ENCODE measurements at places on chromosomes 5 and 9.

DNA sequence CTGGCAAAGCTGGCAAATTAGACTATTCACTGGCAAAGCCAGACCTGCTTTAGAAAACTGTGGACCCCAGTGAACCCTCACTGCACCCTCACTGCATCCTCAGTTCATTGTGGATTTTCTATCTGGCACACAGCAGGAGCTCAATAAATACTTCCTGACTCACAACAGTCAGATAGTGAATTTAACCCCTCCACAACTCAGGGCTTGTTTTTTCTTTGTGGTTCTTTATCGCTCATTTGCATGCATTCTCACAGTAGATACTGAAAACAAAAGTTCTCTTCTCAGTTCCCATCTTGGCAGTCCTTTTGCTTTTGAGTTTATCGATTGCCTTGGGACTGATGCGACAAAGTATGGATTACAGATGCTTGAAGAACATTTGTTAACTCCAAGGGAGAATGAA is 99.8 kb downstream of the ACTL7B start:
- DNase-seq = no peak

GRCh38 chr5:68329554-68330255 is 114.1 kb downstream of the PIK3R1 start:
- no peak for DNase-seq

DNA sequence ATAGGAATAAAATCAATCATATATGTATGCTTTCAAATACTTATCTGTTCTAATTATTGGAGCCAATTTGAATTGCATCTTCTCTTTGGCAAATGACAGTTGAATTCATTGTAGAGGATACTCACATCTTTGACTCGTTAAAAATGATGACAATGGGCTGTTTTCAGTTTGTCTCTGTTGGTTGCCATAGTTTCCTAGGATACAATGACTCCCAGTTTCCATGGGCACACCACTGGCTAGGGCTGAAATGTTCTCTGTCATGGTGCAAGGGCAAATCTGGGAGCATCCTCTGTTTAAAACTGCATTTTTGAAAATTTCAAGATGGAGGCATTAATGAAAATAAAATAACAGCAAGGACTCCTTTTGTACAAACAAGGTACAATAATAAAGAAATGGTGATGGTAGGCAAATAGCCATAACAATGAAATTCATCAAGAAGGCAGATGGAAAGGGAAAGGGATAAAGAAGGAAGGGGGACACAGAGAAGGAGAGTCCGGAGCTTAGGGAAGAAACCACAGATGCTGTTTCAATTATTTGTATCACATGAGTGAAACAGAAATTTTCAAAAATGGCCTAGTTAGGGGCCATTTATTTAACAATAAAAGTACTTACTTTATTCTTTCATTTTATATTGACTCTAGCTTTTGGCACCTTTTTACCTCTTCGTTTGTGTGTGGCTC is 378.8 kb upstream of the SEMA6A start:
- DNase-seq = no peak

DNA sequence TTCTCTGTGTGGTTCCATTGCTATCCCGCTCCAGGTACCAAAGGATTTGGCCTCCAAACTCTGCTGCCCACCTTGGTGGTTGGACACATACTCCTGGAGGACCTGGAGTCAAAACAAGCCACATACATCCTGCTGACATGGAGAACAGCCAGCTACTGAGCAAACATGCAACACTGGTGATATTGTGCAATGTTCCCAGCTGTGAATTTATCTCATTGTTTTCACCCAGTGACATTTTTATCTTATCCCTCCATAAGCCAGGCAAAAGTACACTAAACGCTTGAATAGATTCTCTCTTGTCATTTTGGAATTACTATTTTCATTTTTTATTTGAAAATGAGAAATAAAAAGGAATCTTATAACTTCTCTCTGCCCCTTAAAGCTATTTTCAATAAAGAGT is 11.1 kb upstream of the CTSL start:
- no peak for DNase-seq

DNA sequence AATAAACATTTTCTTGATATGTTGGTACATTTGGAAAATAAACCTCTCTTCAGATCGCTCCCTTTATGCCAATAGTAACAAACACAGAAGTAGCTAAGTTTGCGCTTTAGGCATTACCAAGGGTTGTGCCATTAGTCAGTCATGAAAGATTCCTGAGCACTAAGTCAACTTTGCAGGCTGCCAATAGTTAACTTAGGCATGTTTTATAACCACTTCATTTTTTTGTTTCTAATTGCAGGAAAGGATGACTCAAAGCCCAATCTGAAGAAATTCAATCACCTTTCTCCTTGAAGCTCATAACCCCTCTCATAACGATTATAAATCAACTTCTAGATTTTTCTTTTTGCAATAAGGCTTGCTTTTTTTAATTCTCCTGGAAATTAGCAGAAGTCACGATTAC is 517.0 kb downstream of the AGTPBP1 start:
- DNase-seq = no peak

- no peak for DNase-seq
These were observed 63.3 kb downstream of the DPYSL3 start for GRCh38 chr5:147446523-147446922.

GRCh38 chr9:36976371-36977030 is 57.6 kb downstream of the PAX5 start:
- no peak for DNase-seq

DNA sequence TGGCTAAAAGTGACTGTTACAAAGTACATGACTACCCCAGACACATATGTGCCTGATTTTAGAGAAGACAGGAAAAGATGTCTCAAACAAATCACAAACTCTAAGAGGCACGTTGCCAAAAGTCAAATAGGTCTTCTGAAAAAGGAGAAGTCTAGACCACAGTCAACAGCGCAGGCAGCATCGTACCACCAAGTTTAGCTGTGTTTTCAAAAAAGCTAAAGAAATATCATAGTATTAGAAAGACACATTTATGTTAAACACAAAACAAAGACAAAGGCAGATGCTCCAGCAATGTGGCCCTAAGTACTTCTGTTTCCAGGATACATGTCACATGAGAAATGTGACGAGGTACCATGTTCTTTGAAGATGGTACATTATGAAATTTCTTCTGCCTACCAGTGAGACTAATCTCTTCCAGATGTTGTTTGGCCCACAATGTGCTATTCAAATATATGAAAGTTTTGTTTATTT is 43.5 kb downstream of the LPAR1 start:
- peak; percentile 90 for DNase-seq

DNA sequence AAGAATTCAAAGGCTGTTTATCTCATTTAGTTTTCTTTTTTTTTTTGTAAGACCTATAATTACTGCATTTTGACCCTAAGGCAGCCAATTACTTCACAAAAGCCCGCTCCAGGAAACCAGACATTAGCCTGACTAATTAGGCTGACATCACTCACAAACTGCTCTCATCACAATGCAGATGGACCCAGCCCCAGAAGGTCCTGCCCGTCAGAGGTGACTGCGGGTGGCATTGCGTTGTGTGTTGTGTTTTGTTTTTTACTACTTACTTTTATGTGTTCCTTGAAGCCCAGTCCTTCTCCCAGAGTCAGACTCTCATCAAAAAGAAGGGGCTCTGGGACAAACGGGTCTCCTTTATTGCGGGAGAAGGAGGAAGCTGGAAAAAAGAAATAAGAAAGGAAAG is 172.2 kb downstream of the HSD17B3 start:
- no peak for DNase-seq

- no peak for DNase-seq
These were observed 671 bp downstream of the LRRC26 start for GRCh38 chr9:137168904-137169856.

DNA sequence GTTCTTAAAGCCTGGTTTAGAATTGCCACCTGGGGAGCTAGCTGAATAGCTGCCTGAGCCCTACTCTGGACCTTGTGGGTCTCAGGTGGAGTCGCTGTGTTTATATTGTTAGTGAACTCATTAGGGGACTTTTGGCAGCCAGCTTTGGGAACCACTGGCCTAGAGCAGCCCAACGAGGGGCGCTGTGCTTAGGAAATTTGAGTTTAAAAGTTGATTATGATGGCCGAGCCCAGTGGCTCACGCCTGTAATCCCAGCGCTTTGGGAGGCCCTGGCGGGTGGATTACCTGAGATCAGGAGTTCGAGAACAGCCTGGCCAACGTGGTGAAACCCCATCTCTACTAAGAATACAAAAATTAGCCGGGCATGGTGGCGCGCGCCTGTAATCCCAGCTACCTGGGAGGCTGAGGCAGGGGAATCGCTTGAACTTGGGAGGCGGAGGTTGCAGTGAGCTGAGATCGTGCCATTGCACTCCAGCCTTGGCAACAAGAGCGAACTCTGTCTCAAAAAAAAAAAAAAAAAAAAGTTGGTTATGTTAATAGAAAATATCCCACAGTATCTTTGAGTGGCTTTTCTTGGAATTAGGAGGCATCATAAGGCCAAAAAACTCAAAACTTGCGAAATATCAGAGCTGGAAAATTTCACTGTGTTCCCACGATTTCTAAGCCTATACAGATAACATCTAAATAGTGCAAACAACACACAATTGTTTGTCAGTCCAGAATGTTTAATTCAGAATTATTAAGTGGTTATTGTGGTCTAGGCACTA is 809 bp downstream of the MCCC2 start:
- DNase-seq = no peak

DNA sequence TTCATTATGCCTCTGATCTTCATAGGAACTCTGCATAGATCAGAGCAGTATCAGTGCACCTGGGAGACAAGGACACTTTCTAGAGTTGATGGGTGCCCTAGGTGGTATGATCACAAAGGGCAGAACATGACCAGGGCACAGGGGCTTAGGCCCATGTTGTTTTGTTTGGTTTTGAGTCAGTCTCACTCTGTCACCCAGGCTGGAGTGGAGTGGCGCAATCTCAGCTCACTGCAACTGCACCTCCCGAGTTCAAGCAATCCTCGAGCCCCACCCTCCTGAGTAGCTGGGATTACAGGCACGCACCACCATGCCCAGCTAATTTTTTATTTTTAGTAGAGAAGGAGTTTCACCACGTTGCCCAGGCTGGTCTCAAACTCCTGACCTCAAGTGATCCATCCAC is 17.6 kb downstream of the ALDH7A1 start:
- DNase-seq = no peak

DNA sequence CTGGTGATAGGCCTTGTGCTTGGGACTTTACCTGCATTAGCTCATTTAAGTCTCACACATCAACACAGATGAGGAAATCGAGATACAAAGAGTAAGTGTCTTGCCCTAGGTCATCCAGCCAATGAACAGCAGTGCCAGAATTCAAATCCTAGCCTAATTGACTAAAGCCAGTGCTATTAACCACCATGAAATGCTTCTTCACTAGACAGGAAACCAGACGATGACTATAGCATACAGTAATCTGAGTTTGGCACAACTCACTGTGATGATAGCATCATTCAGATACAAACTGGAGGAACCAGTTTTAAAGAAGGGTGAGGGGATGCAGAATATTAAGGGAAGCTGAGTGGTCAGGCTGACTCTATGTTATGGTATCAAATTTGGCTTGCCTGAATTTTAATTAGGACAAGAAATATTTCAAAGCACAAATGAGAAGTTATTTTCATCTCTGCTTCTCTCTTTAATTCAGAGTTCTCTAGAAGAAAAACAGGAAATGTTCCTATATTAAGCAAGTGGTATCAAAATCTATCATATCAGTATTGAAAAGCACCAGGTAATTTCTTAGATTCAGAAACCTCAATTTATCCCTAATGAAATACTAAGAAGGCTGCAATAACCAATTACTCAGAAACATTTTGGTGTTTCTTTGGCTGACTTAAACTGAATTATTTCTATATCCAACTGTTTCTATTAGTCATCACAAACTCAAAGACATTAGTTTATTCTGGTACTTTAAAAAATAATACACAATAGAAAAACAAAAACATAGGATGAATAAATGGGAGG is 147.0 kb upstream of the RASA1 start:
- peak; percentile 82 for DNase-seq

DNA sequence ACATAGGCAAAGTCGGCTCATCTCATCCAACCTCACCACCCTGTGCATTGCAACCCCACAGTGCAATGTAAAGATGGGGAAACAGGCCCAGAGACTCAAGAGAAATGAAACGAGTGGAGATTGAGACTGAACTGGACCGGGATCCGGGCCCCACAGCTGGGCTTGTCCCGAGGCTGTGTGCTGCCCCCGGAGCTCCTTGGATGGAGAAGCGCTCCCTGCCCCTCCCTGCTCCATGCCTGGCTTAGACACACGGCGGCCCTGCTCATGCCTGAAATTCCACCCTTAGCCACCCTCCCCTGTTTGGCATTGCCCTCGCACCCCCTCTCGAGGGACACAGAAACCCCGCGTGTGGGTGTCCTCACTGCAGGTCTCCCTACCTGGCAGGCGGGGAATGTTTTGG is 27.2 kb upstream of the FCN1 start:
- no peak for DNase-seq

DNA sequence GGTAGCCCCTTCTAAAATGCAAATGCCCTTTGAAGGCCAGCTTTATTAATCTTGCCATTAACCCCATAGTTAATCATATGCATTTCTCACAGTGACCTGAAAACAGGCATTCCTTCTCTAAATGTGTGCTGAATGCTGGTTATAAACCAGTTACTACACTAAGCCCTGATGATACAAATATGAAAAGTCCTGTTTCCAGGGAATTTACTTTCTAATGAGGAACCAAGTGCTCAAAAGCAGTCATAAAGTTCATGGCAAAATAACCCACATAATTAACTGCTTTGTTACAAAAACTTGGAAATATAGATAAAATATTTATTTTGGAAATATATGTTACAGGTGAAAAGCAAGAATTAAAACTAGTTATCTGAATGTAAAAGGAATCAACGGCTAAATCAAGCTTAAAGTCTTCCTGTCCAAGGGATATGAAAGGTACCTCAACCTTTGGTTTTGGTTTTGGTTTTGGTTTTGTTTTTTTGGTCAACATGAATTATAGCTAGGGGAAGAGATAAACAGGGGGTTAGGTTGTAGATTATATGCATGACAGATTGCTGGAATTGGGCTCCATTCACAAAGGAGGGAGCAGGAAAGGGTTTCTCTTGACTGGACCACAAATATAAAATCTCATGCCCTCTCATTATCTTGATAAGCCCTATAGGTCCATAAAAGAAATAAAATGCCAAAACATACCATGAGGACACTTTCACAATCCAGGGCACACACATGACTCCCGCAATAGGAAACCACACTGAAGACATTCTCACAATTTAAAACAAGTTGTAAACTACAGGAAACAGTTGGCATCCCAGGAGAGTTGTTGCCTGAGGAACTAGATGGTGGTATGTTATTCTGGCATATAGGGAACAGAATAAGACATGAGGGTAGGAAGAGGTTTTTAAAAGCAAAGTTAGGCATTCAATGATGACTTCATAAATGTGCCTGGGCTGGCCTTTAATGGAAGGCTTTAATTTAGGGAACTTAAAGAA is 46.7 kb upstream of the MACIR start:
- DNase-seq = peak; percentile 58

- no peak for DNase-seq
These were observed 42.1 kb upstream of the HNRNPA0 start for GRCh38 chr5:137796279-137796678.

DNA sequence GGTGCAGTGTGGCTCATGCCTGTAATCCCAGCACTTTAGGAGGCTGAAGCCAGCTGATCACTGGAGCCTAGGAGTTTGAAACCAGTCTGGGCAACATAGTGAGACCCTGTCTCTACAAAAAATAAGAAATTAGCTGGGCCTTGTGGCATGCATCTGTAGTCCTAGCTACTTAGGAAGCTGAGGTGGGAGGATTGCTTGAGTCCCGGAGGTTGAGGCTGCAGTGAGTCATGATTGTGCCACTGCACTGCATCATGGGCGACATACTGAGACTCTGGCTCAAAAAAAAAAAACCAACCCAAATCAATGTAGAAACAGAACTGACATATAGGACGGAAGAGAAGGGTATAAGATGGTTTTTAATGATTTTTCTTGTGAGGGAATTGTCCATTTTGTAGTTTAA is 27.7 kb downstream of the G3BP1 start:
- DNase-seq = no peak

All from common myeloid progenitor, CD34-positive (primary cell).